Left colon (tissue), 2 donors: ENCODE measurements at places on chromosomes 2 and 18.

DNA sequence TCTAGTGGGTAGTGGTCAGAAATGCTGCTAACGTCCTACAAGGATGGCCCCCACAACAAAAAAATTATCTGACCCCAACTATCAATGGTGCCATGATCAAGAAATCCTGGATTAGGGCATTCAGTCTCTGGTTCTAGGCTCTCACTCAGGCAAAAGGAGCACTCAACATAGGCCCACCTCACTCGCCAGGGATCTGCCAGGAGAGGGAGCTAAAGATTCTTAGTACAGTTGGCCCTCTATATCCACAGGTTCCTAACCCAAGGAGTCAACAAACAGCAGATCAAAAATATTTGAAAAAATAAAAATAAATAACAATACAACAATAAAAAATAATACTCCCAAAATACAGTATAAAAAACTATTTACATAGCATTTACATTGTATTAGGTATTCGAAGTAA is 10.0 kb downstream of the SLC4A5 start:
- DNase-seq, result peak; percentile 34

- no peak for DNase-seq
Observed at GRCh38 chr2:20625491-20626391, 25.2 kb downstream of the HS1BP3 start.

DNA sequence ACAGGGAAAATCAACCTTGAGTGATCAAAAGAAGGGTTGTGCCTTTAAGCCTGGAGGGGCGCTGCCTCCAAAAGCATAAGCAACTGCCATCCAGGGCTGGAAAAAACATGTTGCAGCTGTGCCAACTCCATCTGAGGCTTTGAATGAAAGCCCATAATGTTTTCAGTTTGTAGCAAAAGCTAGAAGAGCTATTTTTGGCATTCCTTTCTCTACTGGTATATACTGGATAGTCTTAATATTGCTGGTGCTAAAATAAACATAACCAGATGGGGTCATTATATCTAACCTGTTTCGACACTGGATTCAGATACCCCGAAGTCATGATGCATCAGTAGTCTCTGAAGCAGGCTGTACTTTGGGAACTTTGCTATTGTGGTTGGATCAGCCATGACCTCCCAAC is 25.1 kb downstream of the ANXA4 start:
- DNase-seq, result no peak

DNA sequence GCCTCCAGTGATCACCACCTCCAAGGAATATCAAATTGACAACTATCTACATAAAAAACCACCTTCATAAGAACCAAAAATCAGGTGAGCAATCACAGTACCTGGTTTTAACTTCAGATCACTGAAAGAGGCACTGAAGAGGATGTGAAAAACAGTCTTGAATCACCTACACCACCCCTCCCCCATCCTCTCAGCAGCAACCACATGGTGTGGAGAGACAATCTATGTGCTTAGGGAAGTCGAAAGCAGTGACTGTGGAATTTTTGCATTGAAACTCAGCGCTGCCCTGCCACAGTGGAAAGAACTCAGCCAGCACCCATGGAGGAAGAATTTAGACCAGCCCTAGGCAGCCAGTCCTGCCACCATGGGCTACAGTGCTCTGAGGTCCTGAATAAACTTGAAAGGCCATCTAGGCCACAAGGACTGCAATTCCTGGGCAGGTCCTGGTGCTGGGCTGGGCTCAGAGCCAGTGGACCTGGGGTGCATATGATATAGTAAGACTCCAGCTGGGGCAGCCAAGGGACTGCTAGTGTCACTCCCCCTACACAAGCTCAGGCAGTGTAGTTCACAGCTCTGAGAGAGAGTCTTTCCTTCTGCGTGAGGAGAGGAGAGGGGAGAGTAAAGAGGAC is 75.6 kb downstream of the ATL2 start:
- DNase-seq, result no peak

DNA sequence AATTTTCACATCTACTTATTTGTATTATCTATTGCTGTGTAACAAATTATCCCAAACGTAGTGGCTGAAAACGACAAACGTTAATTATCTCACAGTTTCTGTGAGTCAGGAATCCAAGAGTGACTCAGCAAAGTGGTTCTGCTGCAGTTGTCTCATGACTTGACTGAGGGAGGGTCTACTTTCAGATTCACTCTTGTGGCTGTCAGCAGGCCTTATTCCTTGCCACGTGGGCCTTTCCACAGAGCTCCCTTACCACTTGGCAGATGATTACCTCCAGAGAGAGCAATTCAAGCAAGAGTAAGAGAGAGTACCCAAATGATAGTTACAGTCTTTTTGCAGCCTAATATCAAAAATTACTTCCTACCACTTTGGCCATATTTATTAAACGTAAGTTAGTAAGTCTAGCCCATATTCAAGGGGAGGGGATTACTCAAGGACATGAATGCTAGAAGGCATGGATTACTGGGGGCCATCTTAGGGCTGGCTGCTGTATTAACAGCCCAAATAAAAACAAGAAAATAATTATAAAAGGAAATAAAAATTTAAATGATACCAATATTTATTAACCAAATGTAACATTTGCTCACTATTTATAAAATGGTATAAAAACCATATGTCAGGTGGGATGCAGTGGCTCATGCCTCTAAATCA is 48.7 kb upstream of the NBEAL1 start:
- no peak for DNase-seq
